Activated T-helper 1 cell treated with Interleukin-2 at 50 U/mL for 16 hours (primary cell): ENCODE measurements at places on chromosomes 7 and 10.

- no peak for DNase-seq
Measured at GRCh38 chr7:157910446-157910845, 573.6 kb downstream of the DNAJB6 start.

DNA sequence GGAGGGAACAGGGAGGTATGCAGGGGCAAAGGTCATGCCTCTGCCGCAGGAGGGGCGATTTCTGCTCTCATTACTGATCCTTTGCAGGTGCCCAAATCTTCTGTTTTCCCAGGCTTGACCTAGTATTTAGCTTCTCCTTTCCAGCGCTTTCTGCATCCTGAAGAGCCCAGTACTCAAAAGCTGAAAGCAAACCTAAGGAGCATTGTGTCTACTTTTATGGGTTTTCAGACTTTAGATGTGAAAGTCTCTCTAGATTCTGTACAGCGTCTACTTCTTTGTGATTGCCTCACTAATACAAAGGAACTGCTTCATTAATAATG is 560 bp downstream of the GBF1 start:
- no peak for DNase-seq

DNA sequence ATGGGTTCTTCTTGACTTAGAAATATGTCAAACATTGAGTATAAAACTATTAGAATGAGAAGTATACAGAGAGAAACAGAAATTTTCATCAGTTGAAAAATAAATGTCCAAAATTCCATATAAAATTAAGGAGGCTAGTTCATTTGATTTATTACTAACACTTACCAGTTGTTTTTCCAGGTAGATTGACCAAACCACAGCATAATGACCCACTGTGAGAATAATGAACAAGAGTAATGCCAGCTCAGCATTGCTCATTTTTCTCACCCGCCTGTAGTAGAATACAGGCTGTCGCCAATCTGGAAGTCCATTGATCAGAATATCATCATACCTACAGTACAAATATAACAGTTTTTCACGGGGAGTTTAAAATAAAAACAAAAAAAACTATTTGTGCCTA is 82.9 kb downstream of the DNAJC1 start:
- DNase-seq, result no peak

DNA sequence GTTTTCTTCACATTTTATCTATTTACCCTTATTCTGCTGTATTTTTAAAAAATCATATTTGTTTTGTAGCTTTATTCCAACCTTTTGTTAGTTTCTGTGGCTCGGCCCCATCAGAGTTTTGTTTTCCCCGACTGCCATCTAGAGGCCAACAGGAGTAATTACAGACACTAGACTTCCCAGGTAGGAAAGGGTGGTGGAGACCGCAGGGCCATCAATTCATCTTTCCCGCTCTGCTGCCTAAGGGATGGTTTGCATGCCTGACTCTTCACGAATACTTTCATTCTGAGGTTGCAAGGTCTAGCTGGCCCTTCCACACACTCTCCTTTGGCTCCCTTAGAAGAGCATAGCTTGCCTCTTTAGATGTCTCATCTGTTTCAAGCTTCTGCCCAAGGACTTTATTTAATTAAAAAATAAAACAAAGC is 38.3 kb downstream of the LYZL2 start:
- peak; percentile 15 for DNase-seq
